ENCODE measurements at places on chromosomes 12 and 14.
A peak's percentile ranks its signal among the peaks of the same experiment; 100 is the strongest.

DNA sequence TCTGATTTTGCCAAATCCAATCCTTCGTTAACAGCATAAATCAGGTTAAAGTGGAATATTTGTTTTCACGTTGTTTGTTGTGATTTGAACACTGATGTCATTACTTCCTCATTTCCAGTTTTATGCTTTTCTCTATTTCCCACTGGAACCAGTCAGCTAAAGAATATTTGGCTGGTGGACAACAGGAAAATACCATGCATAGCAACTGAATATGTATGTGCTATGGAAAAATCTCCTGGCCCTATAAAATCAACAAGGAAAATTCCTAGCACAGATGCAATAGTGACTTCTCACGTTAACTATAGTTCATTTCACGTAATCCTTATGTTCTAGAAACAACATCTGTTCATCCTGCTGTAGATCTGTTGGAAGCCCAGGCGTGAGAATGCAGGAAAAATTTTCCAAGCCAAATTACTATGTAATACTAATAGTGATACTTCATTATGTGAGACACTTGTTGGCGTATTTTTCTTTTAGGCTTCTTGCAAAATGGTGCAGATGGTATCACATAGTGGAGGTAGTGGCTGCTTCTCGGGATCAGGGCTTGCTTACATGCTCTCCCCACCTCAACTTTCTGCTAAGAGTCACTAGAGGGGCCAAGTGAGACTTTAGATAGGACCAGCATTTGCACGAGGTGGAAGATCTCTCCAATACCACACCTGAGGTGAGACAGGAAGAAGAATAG, 86.3 kb upstream of the USP44 start:
- no peak for DNase-seq

GRCh38 chr14:84826294-84826693, 703.6 kb upstream of the FLRT2 start:
- DNase-seq = no peak

DNA sequence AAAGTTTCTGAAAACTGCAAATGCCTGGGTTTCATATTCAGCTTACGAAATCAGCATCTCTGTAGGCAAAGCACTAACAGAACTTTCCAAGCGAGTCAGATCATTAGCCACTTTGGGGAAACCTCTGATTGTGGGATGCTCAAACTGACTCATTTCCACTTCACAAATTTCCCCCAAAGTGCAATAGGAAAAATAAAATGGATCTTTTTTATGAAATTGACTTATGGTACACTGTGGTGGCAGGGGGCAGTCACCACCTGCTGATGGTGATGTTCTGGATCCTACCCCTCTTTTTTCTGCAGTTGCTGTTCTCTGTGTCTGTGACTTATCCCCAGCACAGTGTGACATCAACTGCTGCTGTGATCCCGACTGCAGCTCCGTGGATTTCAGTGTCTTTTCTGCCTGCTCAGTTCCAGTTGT, 5.6 kb downstream of the TCTN1 start:
- no peak for DNase-seq

- no peak for DNase-seq
Observed at GRCh38 chr14:101370593-101371569, 190.4 kb upstream of the DIO3 start.

DNA sequence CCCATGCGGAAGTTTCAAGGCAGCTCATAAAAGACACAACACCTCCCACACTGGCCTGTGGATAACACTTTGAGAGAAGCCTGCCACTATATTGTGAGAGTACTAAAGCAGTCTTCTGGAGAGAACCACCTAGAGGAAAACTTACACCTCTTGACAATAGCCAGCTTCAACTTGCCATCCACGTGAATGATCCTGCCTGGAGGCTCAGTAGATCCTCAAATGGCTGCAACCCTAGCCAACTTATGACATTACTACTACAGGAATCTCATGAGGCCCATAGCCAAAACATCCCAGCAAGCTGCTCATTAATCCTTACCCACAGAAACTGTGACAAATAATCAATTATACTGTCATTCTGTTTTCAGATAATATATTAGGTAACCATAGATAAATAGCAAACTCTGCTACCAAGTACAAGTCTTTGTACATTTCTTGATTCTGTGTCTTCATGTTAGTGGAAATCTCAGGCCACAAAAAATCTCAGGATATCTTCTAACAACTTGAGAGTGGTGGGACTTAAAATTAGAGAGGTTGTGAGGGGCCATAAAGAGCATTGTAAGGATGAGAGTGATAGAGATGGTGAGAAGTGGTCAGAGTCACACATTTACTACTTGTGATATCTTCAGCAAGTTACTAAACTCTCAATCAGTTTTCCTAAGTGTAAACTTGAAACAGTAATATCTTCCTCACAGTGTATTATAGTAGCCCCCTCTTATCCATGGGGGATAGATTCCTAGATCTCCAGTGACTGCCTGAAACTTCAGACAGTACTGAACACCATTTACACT, 368.0 kb downstream of the C12orf50 start:
- DNase-seq = no peak

DNA sequence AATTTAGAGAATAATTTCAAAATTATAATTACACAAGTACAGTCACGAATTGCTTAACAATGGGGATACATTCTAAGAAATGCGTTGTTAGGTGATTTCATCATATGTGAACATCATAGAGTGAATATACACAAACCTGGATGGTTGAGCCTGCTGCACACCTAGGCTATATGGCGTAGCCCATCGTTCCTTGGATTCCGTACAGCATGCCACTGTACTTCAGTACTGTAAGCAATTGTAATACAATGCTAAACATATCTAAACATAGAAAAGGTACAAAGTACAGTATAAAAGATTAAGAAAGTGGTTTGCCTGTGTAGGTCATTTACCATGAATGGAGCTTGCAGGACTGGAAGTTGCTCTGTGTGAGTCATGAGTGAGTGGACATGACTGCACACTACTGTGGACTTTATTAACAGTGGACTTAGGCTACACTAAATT, 286.2 kb downstream of the CACNA1C start:
- peak; percentile 62 for DNase-seq

- peak; percentile 31 for DNase-seq
Observed at GRCh38 chr12:526089-526488, 66.3 kb downstream of the B4GALNT3 start.

DNA sequence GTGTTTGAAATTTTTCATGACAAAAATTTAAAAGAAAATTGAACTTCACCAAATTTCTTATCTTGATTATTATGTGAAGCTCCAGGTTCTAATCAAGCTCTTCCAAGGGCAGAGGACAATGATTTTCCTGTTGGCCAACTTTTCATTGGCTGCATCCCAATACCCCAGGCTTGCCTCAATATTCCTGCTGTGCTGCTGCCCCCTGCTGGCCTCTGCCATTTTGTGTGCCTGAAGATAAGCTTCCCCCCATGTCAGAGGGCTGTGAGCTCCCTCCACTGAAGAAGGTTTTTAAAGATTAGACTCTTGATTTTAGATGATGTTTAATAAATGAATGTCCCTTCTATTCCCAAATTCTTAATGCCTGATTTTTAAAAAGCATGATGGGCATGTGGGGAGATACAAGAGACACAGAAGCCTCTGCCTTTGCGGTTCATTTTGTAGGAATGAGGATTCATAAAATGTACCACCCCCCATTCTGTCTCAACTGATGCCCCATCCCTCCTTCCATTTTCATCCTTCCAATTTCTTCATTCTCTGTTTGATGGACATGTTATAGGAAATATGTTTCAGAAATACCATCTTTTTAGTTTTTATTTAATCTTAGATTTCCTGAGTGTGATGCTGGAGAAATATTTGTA, 76.7 kb upstream of the RGS6 start:
- peak; percentile 26 for DNase-seq

DNA sequence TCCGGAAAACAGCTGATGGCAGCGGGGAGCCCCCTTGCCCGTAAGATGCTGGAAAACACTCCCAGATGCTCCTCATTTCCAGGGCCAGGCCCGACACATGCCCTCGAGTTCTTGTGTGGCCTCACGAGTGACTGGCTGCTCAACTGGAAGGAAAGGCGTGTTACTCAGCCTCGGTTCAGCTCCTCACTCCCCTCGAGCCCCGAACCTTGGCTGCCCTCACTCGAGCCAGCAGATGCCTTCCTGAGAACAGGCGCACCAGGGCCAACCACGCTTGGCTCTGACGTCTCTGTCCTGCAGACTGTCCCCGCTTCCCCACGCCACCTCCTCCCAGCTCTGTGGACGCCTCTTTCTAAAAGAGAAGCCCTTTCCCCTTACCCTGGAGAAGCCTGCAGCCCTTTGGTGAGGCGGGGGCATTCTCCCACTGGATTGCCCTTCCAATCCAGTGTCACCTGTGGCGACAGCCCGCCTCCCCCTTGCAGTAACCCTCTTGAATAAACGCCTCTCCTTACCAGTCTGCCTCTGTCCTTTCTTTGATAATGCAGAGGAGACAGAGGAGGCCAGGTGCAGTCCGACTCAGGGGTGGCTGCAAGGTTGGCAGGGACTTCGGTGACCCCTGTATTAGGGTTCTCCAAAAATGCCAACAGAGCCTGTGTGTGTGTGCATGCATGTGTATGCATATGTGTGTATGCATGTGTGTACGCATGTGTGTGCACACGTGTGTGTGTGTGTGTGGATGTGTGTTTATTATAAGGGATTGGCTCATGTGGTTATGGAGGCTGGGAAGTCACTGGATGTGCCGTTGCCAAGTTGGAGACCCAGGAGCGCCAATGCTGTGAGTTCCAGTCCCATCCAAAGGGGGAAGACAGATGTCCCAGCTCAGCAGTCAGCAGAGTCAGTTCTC, 166.3 kb downstream of the KIF26A start:
- no peak for DNase-seq

DNA sequence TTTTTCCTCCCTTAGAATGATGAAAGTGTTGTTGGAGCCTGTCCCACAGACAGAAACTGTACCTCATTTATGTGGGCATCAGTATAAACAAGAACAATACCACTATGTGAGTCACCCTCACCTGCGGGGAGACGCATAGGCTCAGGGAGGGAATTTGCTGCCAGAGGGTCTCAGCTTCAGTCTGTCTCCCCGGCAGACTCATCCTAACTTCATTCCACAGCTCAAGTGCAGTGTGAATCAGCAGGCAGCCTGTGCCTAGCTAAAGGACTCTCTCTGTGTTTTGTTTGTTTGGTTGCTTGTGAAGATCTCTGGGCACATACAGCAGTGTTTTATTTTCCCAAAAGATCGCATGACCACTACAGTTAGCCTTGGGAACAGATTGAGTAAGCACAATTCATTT, 98.9 kb downstream of the PRKCH start:
- no peak for DNase-seq

GRCh38 chr12:95532851-95533250, 18.4 kb downstream of the USP44 start:
- DNase-seq = no peak

DNA sequence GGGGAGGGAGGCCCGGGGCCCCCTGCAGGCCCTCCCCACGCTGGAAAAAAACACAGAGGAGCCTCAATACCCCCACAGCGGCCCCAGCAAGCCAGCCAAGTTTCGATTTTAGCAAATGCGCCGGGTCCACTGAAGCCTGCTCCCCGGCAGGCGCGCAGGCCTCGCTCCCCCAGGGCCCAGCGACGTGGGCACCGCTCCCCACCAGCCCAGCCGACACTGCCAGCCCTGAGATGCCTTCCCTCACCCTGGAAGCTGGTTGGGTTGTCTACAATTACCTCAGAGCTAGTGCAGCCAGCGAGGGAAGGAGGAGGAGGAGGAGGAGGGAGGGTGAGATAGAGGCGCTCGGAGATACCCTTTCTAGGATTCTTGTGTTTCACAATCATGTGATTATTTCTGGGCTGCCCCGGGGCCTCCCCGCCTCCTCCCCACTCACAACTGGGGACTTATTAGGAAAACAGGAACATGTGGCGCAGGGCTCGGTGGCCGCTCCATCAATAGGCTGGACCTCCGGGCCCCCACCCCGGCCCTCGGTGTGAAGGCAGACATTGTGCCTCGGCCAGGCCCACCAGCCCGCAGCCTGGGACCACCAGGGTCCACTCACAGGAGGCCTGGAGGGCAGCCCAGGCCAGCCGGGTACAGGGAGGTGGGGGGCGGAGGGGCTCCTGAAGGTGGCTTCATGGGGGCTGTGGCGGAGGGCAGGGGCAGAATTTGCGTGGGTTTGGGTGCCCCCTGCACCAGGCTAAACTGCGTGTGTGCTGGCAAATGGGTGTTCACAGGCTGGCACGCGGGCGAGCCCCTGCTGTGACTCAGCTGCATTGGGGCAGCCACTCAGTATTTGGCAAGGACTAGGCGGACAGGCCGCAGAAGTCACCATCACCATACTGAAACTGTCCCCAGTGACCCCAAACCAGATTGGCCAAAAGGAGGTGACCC, 109.9 kb downstream of the NCOR2 start:
- DNase-seq = peak; percentile 87

DNA sequence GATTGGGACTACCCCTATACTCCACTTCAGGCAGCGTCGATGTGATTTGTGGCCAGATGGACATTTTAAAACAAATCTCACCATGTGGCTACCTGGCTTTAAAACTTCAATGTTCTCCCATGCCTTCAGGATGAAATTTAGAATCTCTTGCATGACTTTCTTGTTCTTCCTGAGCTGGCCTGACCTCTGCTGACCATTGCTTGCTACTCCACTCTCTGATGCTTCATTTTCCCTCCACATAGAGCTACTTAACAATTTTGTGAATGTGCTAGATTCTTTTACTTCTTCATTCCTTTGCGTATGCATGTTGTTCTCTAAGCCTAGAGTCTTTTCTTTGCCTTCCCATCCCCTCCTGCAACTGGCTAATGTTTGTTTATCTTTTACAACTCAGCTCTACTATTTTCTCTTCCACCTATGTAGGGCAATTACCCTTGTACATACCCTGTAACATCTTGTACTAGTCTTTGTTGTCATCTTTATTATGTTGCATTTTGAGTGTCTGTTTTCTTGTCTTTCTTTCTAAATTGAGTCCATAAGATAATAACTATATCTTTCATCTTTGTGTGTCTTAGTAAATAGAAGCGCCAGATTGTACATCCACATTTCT, 41.2 kb downstream of the YLPM1 start:
- peak; percentile 22 for DNase-seq

- no peak for DNase-seq
Observed at GRCh38 chr12:62400135-62400534, 66.5 kb upstream of the MON2 start.

DNA sequence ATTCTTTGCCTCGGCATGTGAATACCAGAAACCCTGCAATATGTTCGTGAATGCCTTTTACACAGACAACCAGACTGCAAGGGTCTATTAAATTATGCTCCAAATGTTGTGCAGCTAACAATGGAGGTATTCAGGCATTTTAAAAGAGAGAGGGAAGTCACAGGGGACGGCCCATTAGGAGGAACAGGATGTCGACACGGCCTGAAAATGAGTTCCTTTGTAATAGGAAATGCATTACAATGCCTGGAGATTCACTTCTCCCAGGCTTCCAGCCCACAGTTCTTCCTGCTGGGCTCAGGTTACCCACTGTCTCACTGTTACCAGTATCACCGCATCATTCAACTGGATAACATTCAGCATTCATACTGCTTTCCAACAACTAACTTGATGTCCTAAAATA, 2.5 kb downstream of the DUSP6 start:
- DNase-seq = peak; percentile 66

- no peak for DNase-seq
Observed at GRCh38 chr12:59085690-59086089, 165.4 kb upstream of the LRIG3 start.

Measured in AML-193 (cell line).